ENCODE measurements at places on chromosomes 7 and 10.

GRCh38 chr10:114043532-114044246 is at the start of gene ADRB1:
Gene ADRB1 (plus strand): TSS chr10:114043866. CDS start chr10:114044133, 267 bp downstream.
- peak; percentile 72 for DNase-seq

DNA sequence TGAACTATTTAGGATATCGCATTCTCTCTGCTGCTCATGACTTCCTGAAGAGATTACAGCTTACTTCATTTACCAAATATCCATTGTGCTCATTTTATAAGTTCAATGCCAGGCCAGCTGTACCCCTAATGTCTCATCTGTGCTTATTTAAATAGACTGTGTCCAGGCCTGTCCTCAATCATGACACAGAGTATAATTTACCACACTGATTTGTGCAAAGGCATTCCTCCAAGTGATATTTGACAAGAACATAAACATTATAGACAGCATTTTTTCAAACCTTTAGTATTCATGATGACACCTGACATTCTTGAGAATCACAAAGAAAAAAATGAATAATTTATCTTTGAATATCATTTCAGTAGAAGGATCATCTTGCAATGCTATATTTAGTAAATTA is 260.1 kb upstream of the SEMA3D start:
- DNase-seq, result no peak

DNA sequence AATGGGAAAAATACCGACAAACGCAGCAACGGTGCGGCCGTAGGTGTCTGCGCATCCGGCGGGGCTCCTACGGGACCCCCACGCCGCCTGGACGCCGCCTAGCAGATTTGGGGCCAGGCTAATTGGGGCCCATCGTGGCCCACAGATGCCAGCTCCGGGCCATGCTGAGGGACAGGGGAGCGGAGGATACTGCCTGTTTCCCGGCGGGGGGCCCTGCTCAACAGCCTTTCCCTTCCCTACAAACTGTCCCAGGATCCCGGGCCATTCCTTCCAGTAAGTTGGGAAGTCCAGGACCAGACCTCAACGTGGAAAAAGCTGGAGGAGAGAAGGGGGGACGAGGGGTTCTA is 21.7 kb upstream of the GPER1 start:
- no peak for DNase-seq

DNA sequence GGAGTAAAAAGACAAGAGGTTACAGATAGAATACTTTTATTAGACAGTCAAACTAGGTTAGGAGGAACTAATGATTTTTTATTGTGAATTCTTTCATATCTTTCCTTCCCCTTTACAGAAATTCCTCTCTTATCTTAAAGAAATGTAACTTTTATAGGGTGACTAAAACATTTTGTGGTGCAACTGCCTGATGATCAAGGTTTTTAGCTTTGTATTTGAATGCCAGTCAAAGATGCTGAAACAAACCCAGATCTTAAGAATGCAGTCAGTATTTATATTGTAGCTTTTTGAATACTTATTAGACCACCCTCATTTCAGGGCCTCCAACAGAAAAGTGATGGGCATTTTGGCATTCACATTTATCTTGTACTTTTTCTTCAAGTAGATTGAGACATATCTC is 27.4 kb downstream of the TAX1BP1 start:
- DNase-seq, result no peak

DNA sequence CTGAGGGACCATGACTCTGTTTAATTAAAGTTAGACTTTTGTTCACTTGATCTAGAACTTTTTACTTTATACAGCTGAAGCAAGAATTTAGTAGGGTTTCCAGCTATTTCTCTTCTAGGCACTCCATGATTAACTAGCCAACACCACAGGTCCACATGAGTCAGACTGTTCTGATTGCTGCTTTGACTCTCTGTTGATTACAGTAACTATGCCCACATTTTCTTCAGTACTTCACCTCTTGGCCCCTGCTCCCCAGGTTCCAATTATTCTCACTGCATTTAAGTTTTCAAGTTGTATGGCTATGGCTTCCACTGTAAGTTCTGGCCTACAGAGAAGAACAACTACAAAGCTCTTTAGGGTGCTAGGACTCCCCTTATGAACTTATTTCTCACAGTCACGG is 737.2 kb upstream of the IGFBP3 start:
- DNase-seq, result no peak

DNA sequence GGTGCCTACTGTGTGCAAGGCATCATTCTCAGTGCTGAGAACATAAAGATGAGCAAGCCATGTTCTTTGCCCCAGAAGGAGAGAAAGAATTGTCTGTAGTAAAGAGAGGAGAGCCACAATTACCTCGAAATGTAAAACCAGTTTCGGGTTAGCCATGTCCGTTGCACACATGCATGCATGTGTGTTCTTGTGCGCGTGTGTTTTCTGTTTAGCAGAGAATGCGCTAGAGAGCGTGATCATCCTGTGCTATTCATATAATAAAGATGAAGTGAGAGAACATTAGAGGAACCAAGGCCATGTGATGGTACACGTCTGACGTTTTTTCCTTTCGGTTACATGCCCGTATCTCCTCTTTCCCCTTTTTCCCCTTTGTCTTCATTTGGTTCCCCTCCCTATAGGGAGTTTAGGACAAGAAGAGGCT is 158.2 kb downstream of the CELF2 start:
- DNase-seq, result peak; percentile 43

DNA sequence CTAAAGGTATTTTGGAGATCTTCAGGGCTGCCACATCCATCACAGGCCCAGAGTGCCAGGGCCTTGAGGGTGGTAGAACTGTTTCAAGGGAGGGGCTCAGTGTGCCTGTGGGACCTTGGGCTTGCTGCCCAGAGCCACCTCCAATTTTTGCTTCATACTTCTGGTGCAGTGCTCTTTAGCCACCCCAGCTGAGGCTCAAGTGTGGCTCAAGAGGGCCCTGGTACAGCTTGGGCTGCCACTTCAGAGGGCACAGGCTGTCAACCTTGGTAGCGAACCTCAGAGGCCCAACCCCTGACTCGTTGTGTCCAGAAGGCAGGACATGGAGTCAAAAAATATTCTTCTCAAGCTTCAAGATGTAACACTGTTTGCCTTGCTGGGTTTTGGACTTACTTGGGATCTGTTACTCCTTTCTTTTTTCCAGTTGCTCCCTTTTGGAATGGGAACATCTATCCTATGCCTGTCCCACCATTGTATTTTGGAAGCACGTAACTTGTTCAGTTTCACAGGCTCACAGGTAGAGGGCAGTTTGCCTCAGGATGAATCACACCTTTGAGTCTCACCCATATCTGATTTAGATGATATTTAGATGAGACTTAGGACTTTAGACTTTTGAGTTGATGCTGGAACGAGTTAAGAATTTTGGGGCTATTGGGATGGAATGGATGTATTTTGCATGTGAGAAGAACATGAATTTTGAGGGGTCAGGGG is 224.8 kb downstream of the RPS24 start:
- no peak for DNase-seq

DNA sequence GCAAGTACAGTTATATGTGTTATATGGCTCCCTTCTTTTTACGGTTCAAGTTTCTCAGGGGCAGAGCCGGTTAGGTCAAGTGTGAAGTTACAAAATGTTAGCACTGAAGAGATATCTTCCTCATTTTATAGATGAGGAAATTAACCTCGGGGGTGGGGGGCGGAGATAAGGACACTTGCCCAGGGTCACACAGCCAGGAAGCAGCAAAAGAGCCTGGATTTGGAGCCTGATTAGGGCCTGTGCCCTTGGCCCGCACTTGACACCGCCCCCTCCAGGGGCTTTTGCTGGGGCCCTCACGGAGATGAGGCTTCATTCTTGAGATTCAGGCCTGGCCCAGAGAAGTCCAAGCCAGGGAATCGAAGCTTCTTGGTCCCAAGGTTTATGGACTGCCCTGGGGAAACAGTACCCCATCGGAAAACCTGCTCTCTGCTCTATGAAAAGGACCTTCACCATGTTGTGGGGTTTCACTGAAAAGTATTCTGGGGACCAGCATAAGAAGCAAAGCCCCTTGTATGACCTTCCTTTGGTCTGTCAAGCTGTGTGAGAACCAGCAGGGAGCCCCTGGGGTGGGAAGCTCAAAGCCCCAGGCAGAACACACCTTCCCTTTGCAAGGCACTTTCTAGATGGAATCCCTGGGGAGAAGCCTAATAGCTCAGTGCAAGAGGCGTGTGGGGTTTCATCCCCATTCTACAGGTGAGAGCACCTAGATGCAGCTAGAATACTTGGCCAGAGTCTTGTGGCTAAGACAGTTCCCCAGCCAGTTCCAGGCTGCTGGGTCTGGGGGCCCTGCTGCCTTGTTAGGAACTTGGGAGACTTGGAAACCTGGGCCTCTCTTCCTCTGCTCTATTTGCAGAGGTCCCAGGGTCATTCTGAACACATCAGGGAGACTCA is 21.9 kb downstream of the UNC5B start:
- DNase-seq, result peak; percentile 19

GRCh38 chr7:107312418-107312817 is 143.6 kb downstream of the HBP1 start:
- no peak for DNase-seq

DNA sequence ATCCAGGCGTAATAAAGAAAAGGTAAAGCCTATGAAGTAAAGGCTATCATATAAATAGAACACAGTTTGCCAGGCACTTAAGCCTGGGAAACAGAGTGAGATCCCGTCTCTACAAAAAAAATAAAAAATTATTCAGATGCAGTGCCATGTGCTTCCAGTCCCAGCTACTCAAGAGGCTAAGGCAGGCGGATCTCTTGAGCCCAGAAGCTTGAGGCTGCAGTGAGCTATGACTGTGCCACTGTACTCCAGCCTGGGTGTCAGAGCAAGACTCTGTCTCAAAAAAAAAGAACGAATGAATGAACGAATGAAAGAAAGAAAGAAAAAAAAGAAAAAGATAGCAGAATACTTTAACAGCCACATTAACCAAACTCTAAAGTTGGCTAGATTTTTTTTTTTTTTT is 67.2 kb upstream of the MRLN start:
- no peak for DNase-seq

DNA sequence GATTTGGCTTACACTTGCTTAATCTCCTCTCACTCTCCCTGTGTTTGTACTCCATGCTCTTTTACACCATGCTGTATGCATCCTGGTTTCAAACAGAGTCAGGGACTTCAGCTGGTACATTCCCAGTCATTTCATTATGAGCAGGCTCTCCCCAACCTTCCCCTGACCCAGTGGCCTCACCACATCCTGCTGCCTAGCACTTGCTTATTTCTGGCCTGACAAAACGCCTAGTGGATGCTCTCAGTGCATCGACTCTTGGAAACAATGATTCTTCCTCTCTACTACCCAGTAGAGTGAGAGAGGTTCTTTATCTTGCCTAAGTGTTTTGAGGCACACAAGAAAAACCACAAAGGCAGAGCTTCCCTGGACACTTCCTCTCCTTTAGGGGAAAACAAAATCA is 63.4 kb downstream of the CAV1 start:
- DNase-seq, result no peak

DNA sequence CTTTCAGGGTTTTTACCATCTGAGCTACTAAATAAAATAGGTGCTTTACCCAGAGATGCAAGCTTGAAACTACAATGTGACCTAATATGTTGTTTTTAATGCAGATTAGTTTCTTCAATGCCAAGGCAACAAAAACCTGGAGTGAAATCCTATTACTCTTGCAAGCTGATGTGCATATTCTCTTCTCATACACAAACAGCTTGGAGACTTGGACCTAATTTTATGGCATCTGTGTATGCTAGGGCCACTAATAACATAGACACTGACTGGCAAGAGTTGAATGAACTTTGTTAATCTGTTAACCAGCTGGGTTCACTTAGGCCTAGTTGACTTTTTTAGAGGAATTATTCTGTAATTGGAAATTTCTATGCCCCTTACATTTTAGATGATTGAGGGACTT is 23.4 kb upstream of the SMIM30 start:
- no peak for DNase-seq

All from CD4-positive, alpha-beta T cell treated with Interleukin-4 for 1 hour (primary cell).